ENCODE measurements at places on chromosomes 16 and 17. TPM values are rescaled to one million over a fixed set of nuclear protein-coding genes. Genes with fewer than 3 reads are reported as not detected.

Gene TMEM114
- not detected for total RNA-seq

GRCh38 chr17:7929158-7930023 is at the start of gene KCNAB3:
Gene KCNAB3, minus strand, starts transcription at chr17:7929856. Its CDS starts 421 bp downstream, at chr17:7929435.
- peak within 1 kb of the TSS; percentile 99 for H3K4me3 ChIP-seq
- H3K27me3 ChIP-seq: peaks cover 18% of the 10 kb centered on the region
- peaks cover 14% of the 10 kb centered on the region for H3K4me1 ChIP-seq
- peaks cover 4% of the 10 kb centered on the region for H3K36me3 ChIP-seq

GRCh38 chr17:31480067-31480466 is 88.6 kb downstream of the RAB11FIP4 start:
- no peak overlapping the region for H3K27ac ChIP-seq
- no peaks in the 10 kb centered on the region for H3K36me3 ChIP-seq
- peaks cover 8% of the 10 kb centered on the region for H3K4me1 ChIP-seq
- no peak overlapping the region for H3K4me3 ChIP-seq
- H3K27me3 ChIP-seq: peaks cover 5% of the 10 kb centered on the region

DNA sequence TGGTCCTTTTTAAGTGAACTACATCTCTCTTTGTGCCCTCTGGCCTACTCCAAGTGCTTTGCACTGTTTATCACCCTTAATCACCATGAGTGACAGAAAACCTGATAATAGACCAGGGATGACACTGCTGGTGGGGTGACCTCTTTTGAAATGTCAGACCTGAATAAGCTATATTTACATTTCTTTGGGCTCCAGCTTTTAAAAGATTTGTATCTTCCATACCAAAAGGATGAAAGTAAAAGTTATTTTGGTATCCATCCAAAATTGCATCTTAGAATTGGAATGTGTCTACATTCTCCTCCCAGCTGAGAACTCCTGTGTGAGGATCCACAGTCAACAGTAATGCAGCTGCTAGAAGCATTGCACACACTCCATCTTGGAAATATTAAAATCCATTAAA is 370.0 kb downstream of the CDH11 start:
- peaks cover 2% of the 10 kb centered on the region for H3K27me3 ChIP-seq
- H3K4me3 ChIP-seq: no peak overlapping the region
- H3K4me1 ChIP-seq: no peaks in the 10 kb centered on the region
- no peak for DNase-seq
- no peaks in the 10 kb centered on the region for H3K36me3 ChIP-seq

- H3K27me3 ChIP-seq: peaks cover 2% of the 10 kb centered on the region
- no peak for DNase-seq
- no peaks in the 10 kb centered on the region for H3K4me1 ChIP-seq
- H3K4me3 ChIP-seq: no peak overlapping the region
These were observed 82.9 kb upstream of the DYNLRB2 start for GRCh38 chr16:80457871-80458270.

All from glutamatergic neuron (in vitro differentiated cells).